ENCODE measurements at places on chromosomes 3 and 15.
A peak's percentile ranks its signal among the peaks of the same experiment; 100 is the strongest.

GRCh38 chr3:38029400-38030125, at the start of gene PLCD1:
Gene PLCD1, minus strand, starts transcription at chr3:38029642. Its CDS starts 103 bp downstream, at chr3:38029539.
- DNase-seq = no peak

DNA sequence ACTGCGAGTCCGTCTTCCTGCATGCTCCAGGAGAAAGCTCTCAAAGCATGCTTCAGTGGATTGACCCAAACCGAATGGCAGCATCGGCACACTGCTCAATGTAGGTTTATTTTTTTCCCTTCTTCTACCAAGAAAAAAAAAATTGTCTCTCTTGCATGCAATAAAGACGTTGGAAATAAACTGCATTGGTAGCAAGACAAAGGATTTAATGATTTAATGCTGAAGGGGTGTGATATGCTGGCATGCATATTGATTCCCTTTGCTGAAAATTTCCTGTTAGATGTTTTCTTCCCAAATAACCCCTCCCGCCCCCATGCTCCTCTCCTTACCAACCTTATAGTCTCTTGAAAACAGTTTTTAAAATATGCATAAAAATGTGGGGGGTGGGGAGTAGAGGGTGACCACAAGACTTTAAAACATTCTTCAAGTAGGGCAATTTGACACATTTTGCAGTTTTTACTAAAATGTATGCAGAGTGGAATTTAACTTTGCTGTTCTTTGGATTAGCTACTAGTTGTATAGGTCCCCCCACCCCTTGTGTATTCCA, 799 bp downstream of the RARB start:
- DNase-seq = no peak

GRCh38 chr3:150170852-150171520, 200.3 kb upstream of the PFN2 start:
- no peak for DNase-seq

DNA sequence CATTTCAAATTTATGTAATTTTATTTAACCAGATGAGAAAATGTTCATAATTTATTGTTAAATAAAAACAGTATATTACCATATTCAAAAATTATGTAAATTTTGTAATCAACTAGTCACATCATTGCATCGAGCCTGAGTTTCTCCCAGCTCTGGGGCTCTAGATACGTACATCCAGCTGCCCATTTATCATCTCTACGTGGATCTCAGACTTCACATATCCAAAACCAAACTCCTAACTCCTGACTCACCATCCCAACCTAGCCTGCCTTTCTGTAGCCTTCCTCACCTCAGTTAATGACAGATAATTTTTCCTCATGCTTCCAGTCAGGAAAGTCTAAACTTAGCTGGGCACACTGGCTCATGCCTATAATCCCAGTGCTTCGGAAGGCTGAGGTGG, 194.8 kb downstream of the SSR3 start:
- DNase-seq = no peak

- no peak for DNase-seq
Measured at GRCh38 chr15:25677719-25678499, 185.2 kb downstream of the ATP10A start.

DNA sequence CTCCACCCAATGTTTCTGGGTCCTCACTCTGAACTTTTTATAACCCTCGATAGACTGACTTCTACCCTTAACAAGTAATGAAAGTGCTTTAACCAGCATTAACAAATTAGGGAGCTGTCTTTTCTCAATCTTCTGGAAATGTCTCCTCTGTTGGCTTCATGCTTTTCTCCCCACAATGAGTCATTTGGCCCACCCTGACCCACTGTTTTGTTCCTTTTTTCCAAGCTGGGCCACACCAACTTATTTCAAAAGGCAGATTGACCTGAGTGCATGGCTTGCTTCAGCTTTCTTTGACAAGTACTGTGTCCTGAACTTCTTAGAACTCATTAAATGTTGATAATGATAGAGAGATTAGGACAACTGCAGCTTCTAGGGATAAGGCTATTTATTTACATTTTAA, 199.6 kb upstream of the SEMA6D start:
- DNase-seq = no peak

DNA sequence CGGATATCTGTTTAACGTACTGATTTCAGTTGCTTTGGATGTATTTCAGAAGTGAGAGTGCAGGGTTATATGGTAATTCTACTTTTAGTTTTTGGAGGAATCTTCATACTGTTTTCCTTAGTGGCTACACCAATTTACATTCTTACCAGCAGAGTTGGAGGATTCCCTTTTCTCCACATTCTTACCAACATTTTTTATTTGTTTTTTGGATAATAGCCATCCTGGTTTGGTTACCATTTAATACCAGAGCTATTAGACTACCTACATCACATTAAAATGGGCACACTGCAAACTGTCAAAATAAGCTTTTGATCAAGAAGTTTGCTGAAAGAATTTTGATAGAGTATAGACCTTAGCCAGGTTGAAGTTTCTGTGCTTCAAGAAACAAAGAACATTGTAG, 217.2 kb upstream of the CFAP20DC start:
- DNase-seq = no peak

DNA sequence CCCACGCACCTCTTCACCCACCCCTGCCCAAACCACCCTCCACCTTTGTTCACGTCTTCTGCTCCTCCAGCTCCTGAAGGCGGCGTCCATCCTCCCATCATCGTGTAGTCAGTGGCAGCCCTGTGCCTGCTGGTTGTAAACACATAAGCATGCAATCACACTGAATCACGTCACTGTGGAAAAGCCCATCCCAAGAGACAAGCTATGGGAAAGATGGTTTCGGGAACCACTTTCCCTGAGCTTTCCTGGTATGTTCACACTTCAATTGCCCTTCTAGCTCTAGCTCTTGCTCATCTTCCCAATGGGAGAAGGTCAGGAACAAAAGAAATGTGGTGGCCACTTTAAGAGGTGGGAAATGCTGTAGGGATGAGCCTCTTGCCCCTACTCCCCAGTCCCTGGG, 14.4 kb upstream of the GOLGA8J start:
- no peak for DNase-seq

GRCh38 chr3:72227486-72228070, 442.6 kb upstream of the PROK2 start:
- no peak for DNase-seq

DNA sequence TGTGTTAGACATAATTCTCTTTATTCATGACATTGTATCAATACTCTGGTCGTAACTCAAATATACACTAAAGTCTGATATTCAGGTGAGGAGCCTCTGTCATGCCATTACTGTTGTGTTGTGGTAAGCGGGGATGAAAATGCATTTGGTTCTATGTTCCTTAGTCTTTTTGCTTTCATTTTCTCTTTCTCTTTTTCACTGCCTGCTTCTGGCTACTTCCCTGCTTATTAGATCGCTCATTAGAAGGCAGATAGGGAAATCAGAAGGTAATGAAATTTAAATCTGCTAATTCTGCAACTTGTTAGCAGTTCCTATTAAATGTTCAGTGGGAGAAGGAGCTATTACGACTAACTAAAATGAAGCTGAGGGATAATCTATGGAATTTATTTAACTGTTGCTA, 345.0 kb downstream of the GRM7 start:
- DNase-seq = peak; percentile 47

Measured in GM12865 (cell line).